Activated T-helper 9 cell treated with anti-CD3 and anti-CD28 coated beads, Interleukin-2, amount 50 U/mL, for 16 hours (primary cell): ENCODE measurements at places on chromosomes 5 and 9.

DNA sequence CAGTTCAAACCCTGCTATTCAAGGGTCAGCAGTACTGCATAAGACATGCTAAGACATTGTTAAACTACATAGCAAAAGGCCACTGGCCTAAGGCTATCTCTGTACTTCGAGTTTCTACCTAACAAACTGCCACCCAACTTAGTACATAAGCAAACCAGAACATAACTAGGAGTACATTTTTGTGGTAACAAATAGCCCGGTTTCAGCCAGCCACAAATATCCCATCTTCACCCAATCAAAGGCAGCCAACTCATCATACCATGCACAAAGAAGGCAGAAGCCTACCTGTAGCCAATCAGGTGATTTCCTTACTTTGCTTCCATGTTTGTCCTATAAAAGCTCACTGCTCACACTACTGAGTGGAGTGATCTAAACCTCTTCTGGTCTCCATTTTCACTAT, 201.4 kb downstream of the SMARCA2 start:
- no peak for DNase-seq

DNA sequence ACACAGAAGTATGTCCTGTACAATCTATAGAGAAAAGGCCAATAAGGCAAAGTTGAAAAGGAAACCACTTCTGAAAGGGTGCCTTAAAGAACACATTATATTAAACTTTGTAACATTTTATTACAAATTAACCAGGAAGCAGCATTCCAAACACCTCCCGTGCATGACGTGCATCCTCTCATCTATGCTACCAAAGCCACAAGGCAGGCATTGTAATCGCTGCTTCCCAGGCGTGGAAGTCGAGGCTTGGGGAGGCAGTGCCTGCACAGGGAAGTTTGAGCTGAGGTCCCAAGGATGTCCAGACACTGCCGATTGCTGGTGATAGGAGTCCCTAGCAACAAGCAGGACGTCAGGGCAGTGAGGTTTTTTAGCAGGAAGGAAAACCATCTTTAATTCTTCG, 44.3 kb upstream of the BARHL1 start:
- DNase-seq: no peak

GRCh38 chr9:81669041-81669651, 20.2 kb downstream of the TLE1 start:
- no peak for DNase-seq

DNA sequence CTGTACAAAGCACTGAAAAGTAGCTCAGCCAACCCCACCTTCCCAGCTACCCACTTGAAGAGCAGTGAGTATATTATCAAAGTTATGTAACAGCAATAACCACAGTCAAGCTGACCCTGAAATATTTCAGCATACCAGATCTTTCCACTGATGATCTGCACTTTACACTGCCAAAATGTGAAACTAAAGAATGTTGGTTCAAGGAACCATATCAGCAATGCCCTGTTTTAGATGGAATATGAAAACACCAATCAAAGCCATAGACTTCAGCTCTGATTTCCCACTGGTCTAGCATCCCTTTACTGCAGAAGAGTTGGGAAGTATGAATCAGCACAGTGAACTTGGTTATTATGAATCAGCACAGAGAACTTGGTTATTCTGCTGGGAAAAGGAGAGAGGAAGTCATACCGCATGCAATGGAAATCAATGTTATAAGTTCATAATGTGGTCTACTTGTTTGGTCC, 20.0 kb downstream of the CEMIP2 start:
- DNase-seq: no peak

GRCh38 chr5:157546456-157547100, 29.0 kb downstream of the ADAM19 start:
- no peak for DNase-seq

GRCh38 chr9:136645903-136646754, 16.6 kb upstream of the EGFL7 start:
- no peak for DNase-seq

DNA sequence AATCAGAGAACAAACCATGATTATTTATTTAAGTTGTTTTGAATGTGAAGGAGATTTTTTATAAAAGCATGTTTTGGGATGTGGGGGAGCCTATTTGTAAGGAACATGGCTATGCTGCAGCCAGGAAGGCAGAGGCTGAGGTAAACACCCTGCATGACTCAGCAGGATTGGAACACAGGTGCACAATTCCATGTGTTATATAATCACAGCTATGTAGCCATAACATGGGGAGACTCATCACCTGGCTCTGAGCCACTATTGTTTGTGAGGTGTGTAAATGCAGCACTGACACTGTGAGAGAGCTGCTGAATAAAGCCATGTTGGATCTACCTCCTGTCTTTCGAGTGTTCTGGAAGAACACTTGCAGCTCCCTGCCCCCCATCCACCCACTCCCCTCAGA, 1009.8 kb downstream of the DNAH5 start:
- no peak for DNase-seq

GRCh38 chr9:79224672-79225433, 346.9 kb upstream of the TLE4 start:
- no peak for DNase-seq

GRCh38 chr5:170441393-170441784, 52.2 kb upstream of the KCNMB1 start:
- no peak for DNase-seq

DNA sequence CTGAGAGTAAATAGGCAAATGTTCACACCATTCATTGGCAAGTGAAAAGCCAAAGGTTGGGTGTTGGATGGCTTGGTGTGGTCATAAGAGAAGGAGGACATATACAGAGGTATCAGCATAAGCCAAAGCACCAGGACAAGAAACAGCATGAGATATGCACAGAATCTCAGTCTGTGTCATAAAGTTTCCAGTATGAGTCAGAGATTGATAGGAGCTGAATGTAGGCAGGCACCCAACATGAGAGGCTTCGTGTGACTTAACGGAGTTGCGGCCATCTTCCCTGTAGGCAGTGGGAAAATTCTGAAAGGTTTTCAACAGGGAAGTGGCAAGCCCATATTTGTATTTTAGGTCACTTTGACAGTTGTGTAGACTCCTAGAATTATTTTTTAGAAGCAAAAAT, 54.5 kb downstream of the SNCAIP start:
- no peak for DNase-seq

DNA sequence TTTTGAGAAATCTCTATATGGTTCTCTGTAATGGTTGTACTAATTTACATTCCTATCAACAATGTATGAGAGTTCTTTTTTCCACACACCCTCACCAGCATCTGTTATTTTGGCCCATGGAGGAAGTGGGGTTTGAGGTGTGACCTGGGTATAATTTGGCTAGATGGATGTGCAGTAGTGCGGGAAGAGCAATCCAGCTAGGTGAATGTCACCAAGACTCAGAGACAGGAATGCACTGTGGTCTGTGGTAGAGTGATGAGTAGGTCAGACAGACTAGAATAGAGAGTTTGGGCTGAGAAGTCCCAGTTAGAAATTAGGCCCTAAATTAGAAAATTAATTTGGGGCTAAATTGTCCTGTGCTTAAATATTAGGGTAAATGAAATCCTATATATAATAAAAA, 32.8 kb upstream of the PIP5K1B start:
- no peak for DNase-seq

GRCh38 chr5:176711883-176712282, 64.6 kb downstream of the TSPAN17 start:
- no peak for DNase-seq

DNA sequence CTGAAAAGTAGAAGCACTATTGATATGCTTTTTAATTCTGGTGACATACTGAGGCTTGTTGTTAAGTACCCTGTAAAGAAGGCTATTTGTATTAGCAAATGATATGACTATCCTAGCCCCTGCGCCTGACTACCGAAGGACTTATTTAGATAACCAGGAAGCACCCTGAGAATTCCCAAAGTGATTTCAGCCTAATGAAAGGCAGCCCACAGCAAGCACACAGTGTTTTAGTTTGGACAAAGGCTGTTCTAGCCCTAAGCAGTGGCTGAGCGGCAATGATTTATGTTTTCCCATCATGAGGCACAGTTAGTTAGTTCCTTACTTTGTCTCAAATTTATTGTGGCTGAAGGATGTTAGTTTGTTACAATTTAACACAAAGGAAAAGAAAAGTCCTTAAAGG, 235.3 kb downstream of the KCTD16 start:
- DNase-seq: no peak

- DNase-seq: no peak
Measured at GRCh38 chr5:24621792-24622191, 23.0 kb downstream of the CDH10 start.

GRCh38 chr5:116622375-116623050, 47.9 kb upstream of the SEMA6A start:
- DNase-seq: no peak

DNA sequence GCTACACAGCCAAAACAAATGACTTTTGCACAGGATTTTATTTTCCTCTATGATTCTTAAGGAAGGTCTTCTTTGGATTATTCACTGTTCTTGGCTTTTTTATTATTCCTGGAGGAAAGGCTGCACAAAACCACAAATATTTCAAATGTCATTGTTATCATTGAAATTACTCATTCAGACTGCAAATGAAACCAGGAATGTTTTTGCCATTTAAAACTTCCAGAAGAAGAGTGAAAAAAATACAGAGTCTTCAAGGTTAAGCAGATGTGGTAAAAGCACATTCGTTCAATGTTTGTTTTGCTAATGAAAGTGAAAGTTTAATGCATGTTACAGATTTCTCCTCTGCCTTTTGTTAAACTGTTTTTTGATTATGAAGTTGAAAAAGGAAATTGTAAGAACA, 238.2 kb downstream of the TLE4 start:
- no peak for DNase-seq

DNA sequence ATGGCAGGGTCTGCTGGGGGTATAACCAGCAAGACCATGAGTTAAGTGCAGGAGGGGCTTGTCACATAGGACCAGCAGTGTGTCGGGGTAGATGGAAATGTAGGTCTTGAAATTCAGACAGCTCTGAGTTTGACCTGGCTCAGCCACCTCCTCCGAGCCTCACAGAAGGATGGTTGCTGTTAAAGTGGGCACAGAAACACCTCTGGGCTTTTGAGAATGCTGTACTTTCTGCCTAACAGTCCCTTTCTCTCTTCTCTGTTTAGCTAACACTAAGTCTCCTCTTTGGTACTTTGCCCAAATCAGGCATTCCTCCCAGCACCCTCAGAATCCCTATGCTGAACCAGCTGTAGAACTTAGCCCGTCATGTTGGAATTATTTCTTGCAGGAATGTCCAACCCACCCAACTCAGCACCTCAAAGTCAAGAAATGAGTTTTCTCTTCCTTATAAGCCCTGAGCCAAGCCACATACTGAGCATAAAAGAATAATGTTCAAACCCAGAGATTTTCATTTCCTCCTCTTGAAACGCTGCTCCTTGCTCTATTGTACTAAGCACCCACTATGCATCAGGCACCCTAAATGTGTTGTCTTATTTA, 41.7 kb upstream of the MATR3 start:
- DNase-seq: no peak

DNA sequence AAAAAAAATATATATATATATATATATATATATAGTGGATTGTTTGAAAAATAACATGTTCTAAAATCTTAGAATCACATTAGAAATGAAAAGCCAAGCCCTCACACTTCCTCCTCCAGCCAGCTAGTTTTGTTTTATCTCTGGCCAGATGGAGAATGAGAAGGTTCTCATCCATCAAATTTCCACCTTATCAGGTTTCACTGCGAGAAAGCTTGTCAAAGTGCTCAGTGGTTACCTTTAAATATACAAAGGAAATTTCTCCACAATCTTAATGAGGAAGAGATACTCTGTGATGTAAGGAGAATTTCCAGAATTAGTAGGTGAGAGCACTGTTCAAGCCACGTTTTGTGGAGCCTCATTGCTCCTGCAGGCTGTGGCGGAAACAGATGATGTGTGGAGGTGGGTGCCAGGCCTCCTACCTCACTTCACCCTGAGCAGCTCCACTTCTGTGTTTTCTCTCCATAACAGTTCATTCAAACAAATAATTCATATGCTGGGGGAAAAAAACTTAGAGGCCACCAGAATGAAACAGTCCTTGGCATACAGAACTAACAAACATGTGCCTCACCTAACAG, 71.9 kb downstream of the CDK5RAP2 start:
- DNase-seq: no peak

DNA sequence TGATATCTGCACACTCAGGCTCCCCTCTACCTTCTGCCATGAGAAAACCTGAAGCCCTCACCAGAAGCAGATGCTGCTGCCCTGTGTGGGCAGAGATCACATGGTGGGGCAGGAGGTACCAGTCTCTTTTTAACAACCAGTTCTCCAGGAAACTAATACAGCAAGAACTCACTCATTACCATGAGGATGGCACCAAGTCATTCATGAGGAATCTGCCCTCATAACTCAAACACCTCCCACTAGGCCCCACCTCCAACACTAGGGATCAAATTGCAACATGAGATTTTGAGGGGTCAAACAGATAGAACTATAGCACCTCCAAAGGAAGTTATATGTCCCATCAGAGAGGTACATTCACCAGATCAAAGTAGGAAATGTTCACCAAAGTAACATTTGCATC, 136.3 kb upstream of the SHB start:
- DNase-seq: no peak

DNA sequence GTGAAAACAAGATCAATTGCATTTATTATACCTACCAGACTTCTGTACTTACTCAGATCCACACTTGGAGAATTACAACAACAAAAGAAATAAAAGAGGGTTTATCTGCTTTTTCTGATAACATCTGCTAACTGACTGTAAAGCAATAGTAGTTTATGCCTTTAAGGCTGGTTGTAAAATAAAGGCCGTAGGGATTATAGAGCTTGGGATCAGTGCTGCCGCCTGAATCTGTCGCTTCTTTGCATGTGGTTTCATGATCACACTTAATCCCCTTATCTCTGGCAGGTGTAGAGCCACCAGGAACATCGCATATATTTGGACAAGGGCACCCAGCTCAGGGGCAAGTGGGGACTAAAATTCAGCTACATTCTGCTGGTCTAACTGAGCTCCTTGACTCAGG, 146.7 kb downstream of the CCDC192 start:
- no peak for DNase-seq
